CD4-positive, alpha-beta T cell treated with Interleukin-15 for 4 hours (primary cell): ENCODE measurements at places on chromosomes 12 and 14.

DNA sequence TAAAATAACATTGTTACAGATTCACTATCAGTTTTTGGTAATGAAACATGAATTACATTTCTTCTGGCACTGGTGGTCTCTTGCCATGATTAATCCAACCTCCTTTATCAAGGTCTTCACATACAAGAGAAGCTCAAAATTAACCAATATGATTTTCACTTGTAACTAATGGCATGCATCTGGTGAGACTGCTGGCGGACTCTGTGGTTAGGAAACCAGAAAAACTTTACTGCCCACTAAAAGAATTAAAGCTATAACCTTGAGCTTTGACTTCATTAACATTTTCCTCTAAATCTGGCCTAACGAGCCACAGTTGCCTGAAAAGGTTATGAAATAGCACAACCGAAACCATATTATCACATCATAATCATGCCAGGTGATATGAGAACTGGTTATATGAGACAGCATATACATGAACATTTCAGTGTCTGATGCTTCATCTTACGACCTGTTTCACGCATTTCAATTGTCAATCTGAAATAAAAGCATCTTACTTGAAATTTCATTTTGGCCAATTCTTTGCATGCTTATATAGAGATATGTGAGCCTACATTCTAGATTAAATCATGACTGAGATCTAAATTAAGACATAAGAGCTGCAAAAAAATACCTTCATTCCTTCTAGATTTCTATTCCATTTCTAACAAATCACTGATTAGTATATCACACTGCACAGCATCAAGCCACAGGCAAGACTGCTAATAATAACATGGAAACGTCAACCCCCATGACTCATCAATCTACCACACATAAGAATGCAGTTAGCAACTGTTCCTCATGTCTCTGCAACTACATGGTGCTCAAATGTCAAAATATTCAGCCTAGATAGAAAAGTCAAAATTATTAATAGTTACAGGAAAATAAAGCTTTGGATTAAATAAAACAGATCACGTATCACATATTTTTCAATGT is 89.3 kb downstream of the OSBPL8 start:
- DNase-seq, result peak; percentile 41

- no peak for DNase-seq
These were observed 954.8 kb upstream of the SEL1L start for GRCh38 chr14:82488473-82488872.

GRCh38 chr12:6943389-6943721 is 261 bp upstream of the RNU7-1 start:
- DNase-seq, result peak; percentile 90

DNA sequence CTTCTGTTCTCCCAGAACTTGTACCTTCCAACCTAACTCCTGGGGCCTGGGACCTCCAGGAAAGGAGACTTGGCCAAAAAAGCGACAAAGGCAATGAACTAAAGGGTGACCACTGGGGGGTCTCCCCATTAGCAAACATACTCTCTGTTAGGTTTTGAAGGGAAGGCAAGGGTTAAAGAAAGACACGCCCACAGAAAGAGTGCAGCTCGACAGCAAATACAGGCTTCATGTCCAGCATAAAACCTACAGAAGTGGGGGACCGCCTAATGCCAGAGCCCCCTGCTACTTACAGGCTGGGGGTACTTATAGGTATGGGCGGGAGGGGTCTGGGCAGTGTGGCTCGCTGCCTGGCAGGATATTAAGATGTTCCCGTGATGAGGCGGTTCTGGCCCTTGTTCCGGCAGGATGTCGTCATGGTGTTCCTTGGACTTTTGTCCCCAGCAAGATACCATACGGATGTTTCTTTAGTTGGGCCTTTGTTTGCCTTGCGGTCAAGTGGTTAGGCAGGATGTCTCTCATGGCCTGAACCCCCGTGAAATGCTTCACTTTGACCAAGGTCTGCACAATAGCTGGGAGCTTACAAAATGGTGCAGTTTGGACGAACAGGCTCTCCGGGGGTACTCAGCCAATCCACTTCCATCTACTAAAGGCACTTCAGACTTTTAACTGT is 53.4 kb downstream of the PRMT8 start:
- DNase-seq, result no peak

- DNase-seq, result no peak
These were observed 86.9 kb downstream of the TPH2 start for GRCh38 chr12:72025524-72025923.

- DNase-seq, result no peak
These were observed 405.2 kb upstream of the FLRT2 start for GRCh38 chr14:85124631-85125290.

- DNase-seq, result no peak
These were observed 8.6 kb downstream of the NAB2 start for GRCh38 chr12:57097554-57097835.

DNA sequence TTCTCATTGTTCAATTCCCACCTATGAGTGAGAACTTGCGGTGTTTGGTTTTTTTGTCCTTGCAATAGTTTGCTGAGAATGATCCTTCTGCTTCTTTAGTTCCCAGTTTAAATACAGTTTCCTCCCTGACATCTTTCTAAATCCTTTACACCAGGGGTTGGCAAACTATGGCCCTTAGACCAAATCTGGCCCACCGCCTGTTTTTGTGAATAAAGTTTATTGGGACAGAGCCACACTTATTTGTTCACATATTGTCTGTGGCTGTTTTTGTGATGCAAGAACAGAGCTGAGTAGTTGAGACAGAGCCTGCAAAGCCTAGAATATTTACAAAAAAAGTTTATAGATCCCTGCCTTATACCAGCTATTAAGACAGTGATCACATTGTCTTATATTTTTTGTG is 53.7 kb downstream of the SERPINA10 start:
- no peak for DNase-seq

DNA sequence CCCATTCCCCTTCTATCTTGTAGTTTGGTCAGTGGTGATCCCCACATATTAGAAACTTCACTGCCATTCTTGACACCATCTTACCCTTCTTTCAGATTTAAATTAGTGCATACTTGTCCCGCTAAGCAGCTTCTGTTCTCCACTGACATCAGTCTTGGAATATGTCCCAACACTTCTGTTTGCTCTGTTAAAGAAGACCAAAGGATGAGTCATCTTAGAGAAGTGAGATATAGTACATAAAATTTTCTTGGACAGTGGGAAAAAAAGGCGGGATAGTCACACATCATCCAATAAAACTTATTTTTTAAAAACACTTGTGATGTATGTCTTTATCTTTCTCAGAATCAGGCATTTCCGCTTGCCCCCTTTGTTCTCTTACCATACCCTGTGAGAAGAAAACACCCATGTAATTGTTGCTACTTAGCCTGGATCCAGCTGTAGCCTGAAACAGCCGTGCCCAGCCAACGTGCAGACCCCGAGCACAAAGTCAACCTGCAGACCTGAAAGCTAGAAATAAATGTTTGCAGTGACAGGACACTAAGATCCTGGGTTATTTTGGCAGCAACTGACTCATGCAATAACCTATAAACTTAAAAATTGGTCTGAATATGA is 100.1 kb upstream of the PDE3A start:
- no peak for DNase-seq

GRCh38 chr14:50030036-50030435 is 86.3 kb downstream of the VCPKMT start:
- DNase-seq, result no peak

DNA sequence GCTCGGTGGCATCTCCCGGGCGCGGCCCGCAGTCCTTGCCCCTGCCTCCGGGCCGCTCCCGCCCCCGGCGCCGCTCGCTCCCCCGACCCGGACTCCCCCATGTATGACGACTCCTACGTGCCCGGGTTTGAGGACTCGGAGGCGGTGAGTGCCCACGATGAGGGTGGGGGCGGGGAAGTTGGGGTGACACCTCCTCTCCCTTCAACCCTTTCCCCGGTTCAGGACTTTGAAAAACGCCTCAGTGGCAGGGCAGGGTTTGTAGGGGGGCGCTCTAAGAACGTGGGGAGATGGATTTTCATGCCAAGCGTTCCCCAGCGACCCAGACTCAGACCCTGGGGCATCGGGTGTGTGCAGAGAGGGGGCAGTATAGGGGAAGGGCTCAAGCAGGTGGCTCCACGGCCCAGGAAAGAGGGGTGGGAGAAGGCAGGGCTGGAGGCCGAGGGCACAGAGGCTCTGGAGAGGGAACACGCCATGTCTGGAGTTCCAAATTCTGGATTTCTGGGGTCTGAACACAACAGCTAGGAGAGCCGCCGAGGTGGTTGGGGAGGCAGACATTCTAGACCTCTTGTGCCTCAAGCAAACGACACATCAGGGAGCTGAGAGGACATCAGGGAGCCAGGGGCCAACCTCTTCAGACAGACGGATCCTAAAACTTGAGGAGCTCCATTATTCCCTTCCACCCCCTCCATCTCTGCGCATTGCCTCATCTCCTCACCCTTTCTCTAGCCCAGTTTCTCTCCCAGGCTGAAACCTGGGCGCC is 715 bp downstream of the CACNB3 start:
- DNase-seq, result peak; percentile 15

GRCh38 chr12:112341046-112341825 is 41.0 kb downstream of the HECTD4 start:
- no peak for DNase-seq

GRCh38 chr12:32727237-32727636 is 28.5 kb downstream of the YARS2 start:
- no peak for DNase-seq

GRCh38 chr12:47818007-47818376 is 1.7 kb downstream of the HDAC7 start:
- no peak for DNase-seq

DNA sequence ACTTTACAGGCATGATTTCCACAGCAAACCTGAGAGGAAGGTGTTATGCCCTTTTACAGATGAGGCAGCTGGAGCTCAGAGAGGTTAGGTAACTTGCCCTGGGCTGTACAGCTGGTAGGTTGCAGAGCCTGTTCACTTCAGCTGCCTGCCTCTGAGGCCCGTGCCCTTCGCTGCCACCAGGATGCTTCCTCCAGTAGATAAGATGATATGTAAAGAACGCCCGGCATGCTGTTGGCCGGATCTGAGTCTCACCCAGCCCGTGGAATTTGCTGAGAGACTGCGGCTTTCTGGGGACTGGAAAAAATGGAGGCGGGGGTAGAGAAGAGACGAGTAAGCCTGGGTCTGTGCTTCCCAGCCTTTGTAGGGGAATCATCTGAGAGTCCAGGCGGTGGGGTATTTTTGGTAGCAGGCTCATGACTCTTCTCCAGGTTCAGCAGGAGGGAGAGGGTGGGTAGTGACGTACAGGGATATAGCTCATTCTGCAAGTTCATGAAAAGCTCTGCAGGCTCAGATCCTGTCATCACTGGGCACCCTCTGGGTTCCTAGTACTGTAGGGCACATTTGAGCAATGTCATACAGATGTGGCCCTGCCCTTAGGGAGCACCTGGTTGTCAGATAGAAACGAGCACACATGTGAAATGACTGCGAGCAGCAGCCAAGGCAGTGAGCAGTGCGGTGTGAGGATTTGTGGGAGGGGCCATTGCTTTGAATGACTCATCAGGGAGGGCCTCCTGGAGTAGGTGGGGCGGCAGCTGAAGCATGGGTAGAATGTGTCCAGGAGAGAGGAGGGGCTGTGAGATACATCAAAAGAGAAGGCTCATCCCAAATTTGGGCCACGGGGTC is 159.4 kb downstream of the TSPAN9 start:
- no peak for DNase-seq

DNA sequence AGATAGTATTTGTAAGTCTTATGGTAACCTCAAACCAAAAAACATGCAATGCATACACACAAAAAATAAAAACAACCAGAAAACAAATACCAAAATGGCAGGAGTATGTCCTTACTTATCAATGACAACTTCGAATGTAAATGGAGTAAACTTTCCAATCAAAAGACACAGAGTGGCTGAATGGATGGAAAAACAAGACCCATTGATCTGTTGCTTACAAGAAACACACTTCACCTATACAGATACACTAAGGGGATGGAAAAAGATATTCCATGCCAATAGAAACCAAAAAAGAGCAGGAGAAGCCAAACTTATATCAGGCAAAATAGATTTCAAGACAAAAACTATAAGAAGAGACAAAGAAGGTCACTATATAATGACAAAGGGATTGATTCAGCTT is 8.7 kb upstream of the DCAF5 start:
- no peak for DNase-seq

GRCh38 chr12:79521576-79521975 is 169.2 kb downstream of the PAWR start:
- DNase-seq, result no peak

- no peak for DNase-seq
These were observed 243 bp upstream of the TOMM20L start for GRCh38 chr14:58395562-58395811.

GRCh38 chr14:96091149-96091693 is 52.1 kb downstream of the C14orf132 start:
- no peak for DNase-seq

GRCh38 chr12:63353559-63353958 is 202.6 kb upstream of the AVPR1A start:
- DNase-seq, result no peak

DNA sequence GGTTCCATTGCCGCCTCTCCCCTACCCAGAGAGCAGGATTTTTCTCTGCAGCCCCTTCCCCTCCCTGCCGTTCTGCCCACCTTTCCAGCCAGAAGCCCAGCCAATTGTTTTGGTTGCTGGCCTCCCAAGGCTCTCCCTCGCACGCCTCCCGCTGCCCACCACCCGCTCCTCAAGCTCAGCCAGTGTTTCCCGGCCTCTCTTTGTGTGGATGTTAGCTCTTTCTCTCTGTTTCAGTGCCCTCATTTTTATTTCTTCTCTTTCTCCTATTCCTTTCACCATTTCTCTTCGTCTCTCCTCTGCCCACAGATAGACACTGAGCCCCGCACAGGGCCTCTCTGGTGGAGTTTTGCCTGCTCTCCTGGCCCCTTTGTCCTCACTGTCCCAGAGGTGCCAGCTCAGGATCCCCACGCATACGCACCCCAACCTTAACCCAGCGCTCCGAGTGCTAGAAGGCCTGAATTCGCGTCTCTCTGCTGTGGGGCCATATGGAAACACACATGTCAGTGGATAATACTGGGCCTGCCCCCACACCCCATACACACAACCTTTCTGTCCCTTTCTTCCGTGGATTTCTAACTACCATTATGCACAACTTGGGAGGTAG is 54.9 kb downstream of the SMUG1 start:
- DNase-seq, result no peak

DNA sequence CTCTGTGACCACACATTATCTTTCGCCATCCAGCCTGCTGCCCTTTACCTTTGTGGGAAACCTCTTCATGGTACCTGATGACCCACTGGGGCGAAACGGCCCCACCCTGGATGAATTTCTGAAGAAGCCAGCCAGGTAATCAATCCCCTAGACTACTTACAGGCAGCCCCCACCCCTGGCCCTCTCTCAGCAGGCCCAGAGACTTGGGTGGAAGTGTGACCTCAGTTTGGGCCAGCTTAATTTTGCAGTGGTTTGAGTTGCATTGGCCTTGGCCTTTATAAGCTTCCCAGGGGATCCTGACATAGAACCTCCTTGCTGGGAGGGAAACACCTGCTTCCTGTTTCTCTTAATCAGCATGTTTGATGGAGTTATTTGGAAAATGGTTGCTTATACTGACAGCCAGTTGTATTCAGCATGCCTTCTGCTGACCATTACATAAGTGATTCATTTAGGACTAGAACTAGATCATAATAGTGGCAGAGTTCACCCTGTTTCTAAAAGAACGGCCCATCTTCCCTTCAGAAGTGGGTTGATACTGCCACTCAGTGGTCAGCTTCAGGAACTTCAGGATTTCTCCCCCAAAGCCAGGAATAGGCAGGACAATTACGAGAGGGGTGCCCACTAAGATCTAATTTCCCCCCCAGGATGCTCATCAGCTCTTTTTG is 6.1 kb downstream of the SDR39U1 start:
- peak; percentile 62 for DNase-seq

GRCh38 chr14:99685596-99685995 is 1.5 kb downstream of the CYP46A1 start:
- DNase-seq, result no peak

GRCh38 chr12:56434828-56435227 is 14.4 kb downstream of the TIMELESS start:
- no peak for DNase-seq
